ENCODE measurements at places on chromosomes 4 and X. TPM values are rescaled to one million over a fixed set of nuclear protein-coding genes. Genes with fewer than 3 reads are reported as not detected.

Gene CXCL11
- 0.74 TPM for total RNA-seq

Gene ARR3
- total RNA-seq = not detected

Gene AFM
- total RNA-seq = not detected

Gene ANOS1
- 0.22 TPM for total RNA-seq

Gene DSPP
- total RNA-seq = not detected

Gene FGA
- not detected for total RNA-seq

- DNase-seq = no peak
Observed at GRCh38 chr4:37634180-37634579, 52.0 kb downstream of the RELL1 start.

- DNase-seq = peak; percentile 14
Observed at GRCh38 chrX:121120690-121121605, 73.5 kb downstream of the GLUD2 start.

DNA sequence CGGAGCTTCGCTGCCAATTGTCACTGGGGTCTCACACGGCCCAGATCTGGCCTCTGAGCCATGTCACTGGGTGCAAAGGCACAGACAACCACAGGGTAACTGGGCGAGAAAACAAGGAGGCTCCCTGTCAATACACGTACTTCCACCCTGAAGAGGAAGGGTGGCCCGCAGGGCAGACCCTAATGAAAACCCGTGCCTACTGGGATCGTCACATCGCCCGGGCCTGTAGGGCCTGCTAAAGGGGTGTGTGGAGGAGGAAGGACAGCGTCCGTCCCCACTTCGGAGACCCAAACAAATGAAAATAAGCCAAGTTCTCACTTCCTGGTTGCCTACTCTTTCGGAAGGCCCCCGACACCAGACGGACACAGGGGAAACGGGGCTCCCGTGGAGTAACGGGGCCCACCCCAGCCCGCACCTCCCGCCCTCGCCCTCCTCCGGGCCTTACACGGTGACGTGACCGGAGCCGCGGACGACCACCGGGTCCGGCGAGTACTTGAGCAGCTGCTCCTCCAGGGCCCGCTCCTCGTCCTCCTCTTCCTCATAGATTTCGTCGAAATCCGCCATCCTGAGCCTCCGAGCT lies 578 bp downstream of the CHIC2 start:
- peak; percentile 40 for DNase-seq

DNA sequence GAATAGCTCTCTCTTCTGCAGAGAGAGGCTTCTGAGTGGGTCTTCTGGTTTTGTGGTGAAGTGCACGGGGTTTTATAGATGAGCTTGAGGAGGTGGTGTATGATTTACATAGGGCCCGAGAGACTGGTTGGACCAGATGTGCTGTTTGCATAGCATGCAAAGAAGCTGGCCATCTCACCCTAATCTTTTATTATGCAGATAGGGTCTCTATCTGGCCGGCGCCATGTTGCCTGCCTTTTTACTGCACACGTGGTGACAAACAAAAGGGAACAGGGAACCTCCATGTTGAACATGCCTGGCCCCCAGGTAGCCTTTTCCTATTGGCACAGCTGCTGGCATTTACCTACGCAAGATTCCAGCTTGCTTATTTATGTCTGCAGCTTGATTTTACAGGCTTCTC lies 473.3 kb upstream of the FAM47C start:
- DNase-seq = no peak

DNA sequence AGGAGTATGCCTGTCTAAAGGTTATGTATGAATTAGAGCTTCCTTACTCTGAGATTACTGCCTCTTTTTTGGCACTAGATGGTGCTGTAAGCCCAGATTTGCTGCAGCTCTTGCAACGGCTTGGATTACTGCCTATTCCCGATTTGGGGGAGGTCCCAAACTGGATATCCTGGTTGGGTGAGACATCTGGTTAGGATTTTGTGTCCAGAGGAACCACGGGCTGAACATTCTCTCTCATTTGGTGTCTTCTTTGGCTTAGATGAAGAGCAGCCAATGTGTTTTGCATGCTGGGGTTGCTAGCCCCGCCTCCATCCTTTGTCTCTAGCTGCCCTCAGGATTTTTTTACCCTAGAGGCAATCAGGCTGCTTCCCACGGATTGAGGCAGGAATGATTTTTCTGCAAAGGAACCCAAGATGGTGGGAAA lies 31.9 kb downstream of the F8A1 start:
- DNase-seq = peak; percentile 84

DNA sequence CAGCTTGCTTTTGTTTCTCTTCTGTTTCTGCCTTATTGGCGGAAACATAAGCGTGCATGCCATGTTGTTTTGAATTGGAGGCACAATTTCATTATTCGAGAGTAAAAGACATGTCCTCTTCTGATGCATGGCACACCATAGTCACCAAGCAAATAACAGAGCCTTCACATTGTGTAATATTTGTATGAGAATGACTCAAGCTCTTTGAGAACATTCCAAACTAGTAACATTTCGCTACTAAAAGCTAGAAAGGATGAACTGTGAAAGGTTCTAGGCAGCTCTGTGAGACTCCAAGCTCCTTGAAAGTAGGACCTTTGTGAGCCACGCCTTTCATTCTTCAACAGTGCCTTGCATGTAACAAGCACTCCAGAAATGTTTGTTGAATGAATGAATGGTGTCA lies 9.2 kb upstream of the ANXA3 start:
- peak; percentile 29 for DNase-seq

DNA sequence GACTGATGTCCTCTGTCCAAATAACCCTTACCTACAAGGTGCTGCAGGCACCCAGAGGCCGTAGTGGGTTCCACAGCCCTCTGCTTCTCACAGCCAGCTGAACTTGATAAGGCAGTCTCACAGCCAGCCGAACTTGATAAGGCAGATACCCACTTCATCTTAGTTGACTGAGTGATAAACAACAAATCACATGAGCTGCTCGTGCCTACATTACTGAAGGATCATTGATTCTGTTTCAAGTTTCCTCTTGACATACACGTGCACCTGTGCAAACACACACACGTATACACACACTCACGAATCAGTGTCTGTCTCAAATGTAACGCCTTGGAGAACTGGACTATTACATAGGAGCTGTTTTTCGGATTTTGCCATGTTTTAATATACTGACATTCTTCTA lies 276.3 kb downstream of the DCTD start:
- DNase-seq = no peak

DNA sequence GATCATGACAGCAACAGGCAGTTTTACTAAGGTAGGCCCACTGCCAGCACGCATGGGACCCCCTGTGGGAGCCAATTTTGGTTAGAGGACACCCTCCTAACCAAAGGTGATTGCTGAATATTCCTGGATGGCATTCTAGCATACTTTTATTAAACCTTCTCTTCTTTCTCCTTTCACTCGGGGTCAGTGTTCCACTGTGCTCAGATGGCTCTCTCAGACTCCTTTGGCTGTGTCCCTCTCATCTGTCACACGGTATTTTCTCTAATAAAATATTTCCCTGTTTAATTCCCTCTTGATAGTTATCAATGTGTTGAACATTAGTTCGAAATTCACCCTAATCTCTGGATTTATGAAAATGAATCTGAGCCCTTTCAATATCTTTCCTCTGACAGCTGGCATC lies 1315.3 kb downstream of the FSTL5 start:
- DNase-seq = no peak

GRCh38 chr4:146852360-146852759 lies 93.3 kb downstream of the TTC29 start:
- no peak for DNase-seq

- DNase-seq = peak; percentile 84
Observed at GRCh38 chr4:26780539-26780938, 80.1 kb upstream of the STIM2 start.

Data from M059J (cell line).